ENCODE measurements at places on chromosomes 2 and 18. TPM values are rescaled to one million over a fixed set of nuclear protein-coding genes. Genes with fewer than 3 reads are reported as not detected.
A peak's percentile ranks its signal among the peaks of the same experiment; 100 is the strongest.

DNAJC27 gene
- 4.3 TPM for total RNA-seq

UGT1A3 gene
- not detected for total RNA-seq

- no peak for DNase-seq
Observed at GRCh38 chr2:11864724-11865123, 118.3 kb downstream of the LPIN1 start.

CCBE1 gene
- total RNA-seq: 0.14 TPM

DNA sequence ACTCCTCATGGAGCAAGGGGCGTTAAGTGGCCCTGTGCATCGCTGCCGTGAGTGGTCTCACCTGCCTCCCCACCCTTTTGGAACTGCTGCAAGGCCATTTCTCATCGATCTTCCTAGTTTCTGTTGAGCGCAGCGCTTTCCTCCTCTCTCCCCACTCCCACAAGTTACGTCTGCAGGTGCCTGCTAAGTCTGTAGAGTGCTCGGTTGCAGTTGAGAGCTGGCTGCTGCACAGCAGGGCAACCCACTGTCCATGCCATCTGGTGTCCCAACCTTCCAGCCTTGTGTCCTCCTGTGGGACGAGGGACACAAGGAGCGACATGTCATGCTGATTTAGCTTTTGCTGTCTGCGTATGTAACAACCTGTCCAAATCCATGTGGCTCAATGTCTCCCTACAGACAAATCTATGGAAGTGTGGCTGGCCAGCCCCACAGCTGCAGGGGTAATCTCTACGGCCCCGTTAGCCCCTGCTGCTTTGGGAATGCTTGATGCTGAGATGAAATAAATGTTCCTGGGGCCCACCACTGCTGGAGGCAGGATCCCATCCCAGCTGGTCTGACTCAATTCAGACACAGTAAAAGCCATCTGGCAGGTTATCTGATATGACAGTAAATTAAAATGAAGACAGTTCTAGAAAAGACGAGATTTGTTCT is 68.1 kb upstream of the TCF7L1 start:
- DNase-seq: no peak

DSG1 gene
- total RNA-seq: not detected

SH3RF3 gene
- 13.5 TPM for total RNA-seq

- no peak for DNase-seq
Observed at GRCh38 chr2:187297801-187298200, 150.3 kb downstream of the CALCRL start.

TAF4B gene
- total RNA-seq: 3.9 TPM

GRCh38 chr2:17821535-17822444 is 5.5 kb downstream of the MSGN1 start:
- DNase-seq: no peak

- peak; percentile 23 for DNase-seq
Observed at GRCh38 chr2:54310311-54310710, 54.3 kb upstream of the TSPYL6 start.

GRCh38 chr2:234495251-234496054 is 1.4 kb downstream of the ARL4C start:
- DNase-seq: peak; percentile 17

GRCh38 chr2:56001947-56002346 is 78.4 kb upstream of the EFEMP1 start:
- no peak for DNase-seq

CRYGC gene
- total RNA-seq: not detected

RGPD3 gene
- 0.51 TPM for total RNA-seq

- peak; percentile 97 for DNase-seq
Observed at GRCh38 chr2:233418761-233419546, 64.7 kb downstream of the DGKD start.

ACADL gene
- total RNA-seq: 0.19 TPM

NOSTRIN gene
- total RNA-seq: 4.5 TPM

GRCh38 chr18:60060026-60060425 is 160.2 kb downstream of the PMAIP1 start:
- DNase-seq: no peak

- peak; percentile 76 for DNase-seq
Observed at GRCh38 chr2:42722320-42723190, 41.4 kb downstream of the OXER1 start.

DNA sequence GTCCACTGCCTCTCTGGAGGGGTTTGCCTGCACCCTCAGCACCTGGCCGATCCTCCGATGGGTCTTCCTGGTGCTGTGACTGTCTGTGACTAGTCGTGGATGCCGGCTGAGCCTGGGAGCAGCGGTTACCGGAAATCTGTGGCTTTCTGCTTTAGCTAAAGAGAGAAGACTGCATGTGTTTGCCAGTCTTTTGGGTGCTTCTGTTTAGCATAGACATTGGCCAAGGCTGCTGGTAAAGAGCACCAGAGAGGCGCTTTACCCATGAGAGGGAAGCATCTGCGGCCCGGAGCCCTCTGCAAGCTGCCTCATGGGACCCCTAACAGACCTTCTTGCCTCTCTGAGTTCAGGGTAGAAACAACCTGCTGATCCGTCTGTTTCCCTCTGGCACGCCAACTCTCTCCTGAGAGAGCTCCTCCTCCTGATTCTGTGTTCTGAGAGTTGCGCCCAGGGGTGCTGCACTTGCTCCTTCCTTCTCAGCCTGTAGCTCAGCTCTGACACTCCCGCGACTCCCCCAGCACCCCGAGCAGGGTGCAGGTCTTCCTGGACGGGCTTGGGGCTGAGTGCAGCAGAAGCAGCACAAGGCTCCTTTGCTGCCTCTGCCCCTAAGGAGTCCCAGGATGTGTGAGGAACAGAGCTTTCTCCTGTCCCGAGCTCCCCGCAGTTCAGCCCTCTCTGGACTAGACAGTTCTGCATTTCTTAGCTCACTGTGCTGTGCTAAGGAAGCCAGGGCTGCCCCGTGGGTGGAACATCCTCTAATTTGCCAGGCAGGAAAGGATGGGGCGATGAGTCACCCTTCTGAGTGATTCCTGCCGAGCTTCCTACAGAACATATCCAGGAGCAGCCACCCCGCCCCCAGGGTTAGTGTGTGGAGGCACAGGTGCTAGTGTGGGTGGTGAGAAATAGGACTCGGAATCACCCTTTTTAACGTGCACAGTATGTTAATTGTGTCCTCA is 203.2 kb downstream of the SH3RF3 start:
- peak; percentile 96 for DNase-seq

DNA sequence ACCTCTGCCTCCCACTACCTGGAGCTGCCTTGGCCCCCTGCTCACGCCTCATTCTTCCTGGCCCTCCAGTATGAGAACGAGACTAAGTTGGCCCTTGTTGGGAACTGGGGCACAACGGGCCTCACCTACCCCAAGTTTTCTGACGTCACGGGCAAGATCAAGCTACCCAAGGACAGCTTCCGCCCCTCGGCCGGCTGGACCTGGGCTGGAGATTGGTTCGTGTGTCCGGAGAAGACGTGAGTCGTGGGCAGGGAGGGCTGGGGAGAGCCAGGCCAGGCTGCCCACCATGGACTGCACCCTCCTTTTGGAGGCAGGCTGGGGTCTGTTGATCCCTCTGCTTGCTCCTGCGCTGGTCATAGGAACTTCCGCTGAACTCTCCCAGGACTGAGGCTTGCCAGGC is 114.7 kb downstream of the DYSF start:
- DNase-seq: no peak

CDH7 gene
- not detected for total RNA-seq

GRCh38 chr18:10249801-10250200 is 204.6 kb upstream of the APCDD1 start:
- DNase-seq: no peak

CFAP65 gene
- total RNA-seq: not detected

DNA sequence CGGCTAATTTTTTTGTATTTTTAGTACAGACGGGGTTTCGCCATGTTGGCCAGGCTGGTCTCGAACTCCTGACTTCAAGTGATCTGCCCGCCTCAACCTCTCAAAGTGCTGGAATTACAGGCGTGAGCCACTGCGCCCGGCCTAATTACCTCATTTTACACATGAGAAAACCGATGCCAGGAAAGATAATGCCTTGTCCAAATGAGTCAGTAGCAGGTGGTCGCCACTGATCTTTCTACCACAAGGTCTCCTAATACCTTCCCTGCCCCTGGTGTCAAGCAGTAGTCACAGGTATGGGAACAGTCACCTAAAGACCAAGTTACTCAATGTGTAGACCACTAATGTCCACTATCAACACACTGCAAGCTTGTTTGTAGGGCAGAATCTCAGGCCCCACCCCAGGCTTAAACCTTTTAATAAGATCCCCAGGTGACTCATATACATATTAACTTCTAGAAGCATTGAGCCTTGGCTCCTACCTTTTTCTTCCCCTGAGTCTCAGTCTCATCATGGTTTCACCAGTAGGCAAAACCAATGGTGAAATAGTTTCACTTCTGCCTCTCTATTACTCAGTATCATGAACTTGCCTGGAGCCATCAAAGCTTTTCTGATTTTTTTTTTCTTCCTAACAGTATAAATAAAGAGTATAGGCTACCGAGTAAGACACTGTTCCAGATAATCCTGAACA is 6.9 kb upstream of the EPB41L5 start:
- no peak for DNase-seq

GRCh38 chr2:240644171-240644651 is 18.9 kb downstream of the GPR35 start:
- DNase-seq: no peak

PFN4 gene
- total RNA-seq: 0.23 TPM

SP140L gene
- total RNA-seq: 9.2 TPM

DSG3 gene
- total RNA-seq: not detected

- DNase-seq: no peak
Observed at GRCh38 chr2:166831930-166832329, 56.4 kb upstream of the XIRP2 start.

SERPINB11 gene
- not detected for total RNA-seq

GRCh38 chr18:4605212-4605611 is 150.1 kb upstream of the DLGAP1 start:
- no peak for DNase-seq

LHCGR gene
- not detected for total RNA-seq

- DNase-seq: peak; percentile 88
Observed at GRCh38 chr18:49858309-49859020, 45.1 kb upstream of the ACAA2 start.

DNA sequence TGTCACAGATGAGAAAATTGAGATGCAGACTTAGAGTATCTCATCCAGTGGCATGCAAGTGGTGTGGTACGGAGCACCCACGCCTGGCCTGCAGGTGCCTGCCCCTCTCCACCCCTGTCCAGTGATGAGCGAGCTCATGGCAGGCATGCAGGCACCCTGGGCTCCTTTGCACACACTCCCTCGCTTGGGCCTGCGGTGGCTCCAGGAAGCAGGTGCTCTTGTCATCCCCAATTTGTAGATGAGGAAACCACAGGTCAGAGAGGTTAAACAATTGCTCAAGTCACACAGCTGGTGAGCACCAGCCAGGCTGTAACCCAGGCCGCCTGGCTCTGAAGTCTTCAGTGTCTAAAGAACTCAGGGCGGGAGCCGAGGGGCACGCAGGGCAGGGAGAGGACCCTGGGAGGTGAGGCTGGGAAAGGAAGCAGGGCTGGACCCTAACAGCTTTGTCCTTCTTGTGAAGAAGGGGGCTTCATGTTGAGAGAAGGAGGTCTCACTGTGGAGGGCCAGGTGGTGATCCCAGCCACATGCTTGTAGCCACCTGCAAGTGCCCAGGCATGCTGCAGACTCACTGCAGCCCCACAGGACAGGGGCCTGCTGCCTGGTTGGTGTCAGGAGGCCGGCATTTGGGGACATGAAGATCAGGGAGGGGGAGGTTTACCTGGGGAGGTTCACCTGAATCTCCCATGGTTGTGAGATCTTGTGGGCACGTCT is 166.2 kb downstream of the SH3RF3 start:
- peak; percentile 50 for DNase-seq

DNA sequence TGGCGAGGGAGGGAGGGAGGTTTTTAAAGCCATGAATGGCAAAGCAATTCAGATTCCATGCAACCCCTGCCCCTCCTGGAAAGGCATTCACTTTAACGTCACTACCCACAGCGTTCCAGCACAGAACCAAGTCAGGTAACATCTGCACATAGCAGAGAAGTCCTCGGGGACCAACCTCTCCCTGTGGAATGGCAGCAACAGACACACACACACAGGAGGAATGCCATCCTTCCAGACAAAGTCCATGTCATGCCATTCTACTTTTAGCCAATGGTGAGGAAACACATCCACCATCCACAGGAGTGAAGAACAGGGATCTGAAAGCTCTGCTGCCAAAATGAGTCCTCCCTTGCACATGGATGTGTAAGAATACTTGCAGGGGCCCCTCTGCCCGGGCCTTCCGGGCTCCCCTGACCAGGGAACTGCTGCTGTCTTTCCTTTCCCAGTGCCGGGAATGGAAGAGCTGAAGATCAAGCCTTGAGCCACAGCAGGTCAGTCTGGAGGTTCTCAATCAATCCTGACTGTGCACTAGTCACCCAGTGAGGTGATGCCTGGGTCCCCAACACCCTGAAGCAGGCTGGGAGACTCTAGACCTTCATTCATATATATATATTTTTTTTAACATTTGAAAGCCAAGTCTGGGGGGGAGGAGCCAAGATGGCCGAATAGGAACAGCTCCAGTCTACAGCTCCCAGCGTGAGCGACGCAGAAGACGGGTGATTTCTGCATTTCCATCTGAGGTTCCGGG is 63.7 kb downstream of the UXS1 start:
- no peak for DNase-seq

FOXI3 gene
- not detected for total RNA-seq

RAD51AP2 gene
- not detected for total RNA-seq

DNA sequence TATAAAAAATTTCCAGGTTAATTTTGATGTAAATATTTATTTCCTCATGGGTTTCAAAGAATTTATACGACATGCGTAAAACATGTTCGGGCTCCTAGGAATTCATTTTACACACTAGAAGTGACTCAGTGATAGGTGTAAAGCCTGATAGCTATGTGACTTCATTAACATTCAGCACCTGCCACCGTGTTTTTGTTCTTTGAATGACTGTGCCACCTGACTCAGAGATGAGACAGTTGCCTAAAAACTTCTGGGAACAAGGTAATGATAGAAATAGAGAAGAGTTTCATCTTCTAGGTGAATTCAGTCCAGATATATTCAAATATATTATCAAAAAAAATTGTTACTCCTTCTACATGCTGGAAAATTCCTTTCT is 10.0 kb downstream of the IL1R2 start:
- no peak for DNase-seq

ZNF532 gene
- 80.3 TPM for total RNA-seq

TNFAIP6 gene
- not detected for total RNA-seq

DNA sequence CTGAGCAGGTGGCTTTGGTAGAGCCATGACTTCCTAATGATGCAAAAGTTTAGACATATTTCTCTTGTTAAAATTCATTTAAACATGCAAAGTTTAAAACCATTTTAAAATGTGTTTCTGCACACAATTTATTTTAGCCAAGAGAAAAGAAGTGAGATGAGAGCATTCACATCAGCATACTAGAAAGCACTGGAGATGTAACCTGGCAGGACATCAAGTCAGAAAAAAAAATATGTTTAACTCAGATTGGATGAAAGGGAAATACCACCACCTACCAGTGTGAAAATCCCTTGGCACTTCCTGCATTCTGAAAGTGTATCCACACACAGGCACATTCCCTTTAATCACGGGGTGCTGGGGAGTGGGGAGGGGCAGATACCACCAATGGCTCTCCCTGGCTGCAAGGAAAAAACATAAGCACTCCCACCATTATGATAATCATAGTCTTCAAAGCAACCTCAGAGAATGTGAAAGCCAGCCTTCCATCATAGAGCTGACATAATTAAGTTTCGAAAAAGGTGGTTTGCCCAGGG is 25.0 kb downstream of the DNER start:
- DNase-seq: no peak

MOGAT1 gene
- not detected for total RNA-seq

PASK gene
- 9.2 TPM for total RNA-seq
